ENCODE measurements at places on chromosomes 13 and 19. TPM values are rescaled to one million over a fixed set of nuclear protein-coding genes. Genes with fewer than 3 reads are reported as not detected.
A peak's percentile ranks its signal among the peaks of the same experiment; 100 is the strongest.

DNA sequence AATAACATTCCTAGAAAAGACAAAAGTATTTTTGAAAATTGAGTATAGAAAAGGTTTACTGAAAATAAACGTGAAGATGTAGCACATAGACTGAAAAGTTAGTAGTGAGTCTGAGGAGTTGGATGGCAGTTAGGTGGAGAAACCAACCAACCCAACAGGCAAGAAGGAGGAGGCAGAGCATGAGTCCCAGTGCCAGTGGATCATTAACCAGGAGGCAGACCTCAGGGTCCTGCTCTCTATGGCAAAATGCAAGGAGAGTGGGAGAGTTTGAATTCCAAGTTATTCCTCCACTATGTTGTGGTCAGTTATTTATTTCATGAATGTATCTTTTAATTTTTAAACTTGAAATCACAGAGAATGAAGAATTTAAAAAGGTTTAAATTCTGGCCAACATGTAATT lies 446.4 kb downstream of the GPC6 start:
- no peaks in the 10 kb centered on the region for H3K4me1 ChIP-seq
- H3K36me3 ChIP-seq: no peaks in the 10 kb centered on the region
- H3K4me3 ChIP-seq: no peak overlapping the region

DNA sequence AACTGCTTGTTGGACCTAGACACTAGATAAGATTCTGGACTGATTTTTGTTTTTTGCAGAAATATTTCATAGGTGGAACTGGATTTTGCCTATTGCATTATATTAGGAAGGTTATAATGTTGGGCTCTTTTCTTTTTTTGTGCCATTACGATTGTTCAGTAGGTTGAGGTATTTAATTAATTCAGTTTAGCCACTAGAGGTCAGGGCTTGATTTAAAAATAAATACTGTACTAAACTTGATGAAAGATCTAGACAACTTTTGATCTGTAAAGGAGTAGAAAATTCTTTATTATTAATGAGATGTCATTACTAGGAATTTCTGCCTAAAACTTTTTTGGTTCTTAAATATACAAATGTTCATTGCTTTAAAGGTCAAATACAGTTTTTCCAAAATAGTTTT lies 15.2 kb upstream of the SUPT20H start:
- H3K27ac ChIP-seq: no peak overlapping the region
- no peaks in the 10 kb centered on the region for H3K36me3 ChIP-seq
- no peaks in the 10 kb centered on the region for H3K4me1 ChIP-seq
- DNase-seq: no peak
- H3K27me3 ChIP-seq: no peaks in the 10 kb centered on the region
- H3K4me3 ChIP-seq: no peak overlapping the region

POLR1G gene
- 2.2 TPM for total RNA-seq

GRCh38 chr13:52599848-52600603 lies 42.2 kb upstream of the HNRNPA1L2 start:
- no peak for DNase-seq
- peaks cover 16% of the 10 kb centered on the region for H3K4me1 ChIP-seq
- no peaks in the 10 kb centered on the region for H3K27me3 ChIP-seq
- no peaks in the 10 kb centered on the region for H3K36me3 ChIP-seq

GRCh38 chr19:6362351-6362801 lies 1.0 kb downstream of the CLPP start:
- DNase-seq: no peak
- H3K4me3 ChIP-seq: peak overlapping the region; percentile 64
- H3K36me3 ChIP-seq: peaks cover 32% of the 10 kb centered on the region
- H3K27me3 ChIP-seq: no peaks in the 10 kb centered on the region
- peaks cover 16% of the 10 kb centered on the region for H3K4me1 ChIP-seq
- H3K27ac ChIP-seq: peak overlapping the region; percentile 87

DNA sequence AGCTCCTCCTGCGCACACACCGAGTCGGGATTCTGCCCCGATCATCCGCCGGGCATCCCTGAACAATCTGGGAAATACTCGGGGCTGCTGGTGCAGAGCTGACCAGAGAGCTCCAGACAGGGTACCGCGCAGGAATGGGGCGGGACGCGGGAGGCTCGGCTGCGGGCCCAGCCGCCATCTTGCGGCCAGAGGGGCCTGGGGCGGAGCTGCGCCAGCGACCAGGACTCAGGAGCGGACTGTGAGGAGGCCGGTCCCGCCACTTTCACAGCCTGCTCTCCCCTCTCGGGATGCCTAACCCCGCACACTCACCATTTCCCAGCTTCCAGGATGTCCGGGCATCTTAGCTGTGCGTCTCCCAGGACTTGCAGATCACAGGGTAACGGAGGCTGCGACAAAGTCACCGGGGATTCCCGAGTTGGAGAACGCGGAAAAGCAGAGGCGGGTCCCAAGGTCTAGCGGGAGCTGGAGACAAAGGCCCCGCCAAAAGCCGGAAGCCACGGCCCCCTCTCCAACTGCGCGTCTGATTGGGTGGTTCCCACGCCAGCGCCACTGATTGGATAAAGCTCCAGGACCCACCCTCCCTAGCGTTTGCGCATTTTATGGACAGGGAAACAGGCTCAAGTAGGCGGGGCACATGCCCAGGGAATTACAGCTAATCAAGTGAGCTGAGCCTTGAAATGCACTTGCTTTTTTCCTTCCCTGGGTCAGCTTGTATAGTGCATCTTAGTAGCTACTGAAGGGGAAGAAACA lies 15.8 kb upstream of the ZNF43 start:
- no peaks in the 10 kb centered on the region for H3K36me3 ChIP-seq
- H3K4me3 ChIP-seq: peak overlapping the region; percentile 77
- H3K27me3 ChIP-seq: no peaks in the 10 kb centered on the region
- H3K27ac ChIP-seq: peak overlapping the region; percentile 55
- H3K4me1 ChIP-seq: peaks cover 21% of the 10 kb centered on the region
- peak; percentile 97 for DNase-seq

DNA sequence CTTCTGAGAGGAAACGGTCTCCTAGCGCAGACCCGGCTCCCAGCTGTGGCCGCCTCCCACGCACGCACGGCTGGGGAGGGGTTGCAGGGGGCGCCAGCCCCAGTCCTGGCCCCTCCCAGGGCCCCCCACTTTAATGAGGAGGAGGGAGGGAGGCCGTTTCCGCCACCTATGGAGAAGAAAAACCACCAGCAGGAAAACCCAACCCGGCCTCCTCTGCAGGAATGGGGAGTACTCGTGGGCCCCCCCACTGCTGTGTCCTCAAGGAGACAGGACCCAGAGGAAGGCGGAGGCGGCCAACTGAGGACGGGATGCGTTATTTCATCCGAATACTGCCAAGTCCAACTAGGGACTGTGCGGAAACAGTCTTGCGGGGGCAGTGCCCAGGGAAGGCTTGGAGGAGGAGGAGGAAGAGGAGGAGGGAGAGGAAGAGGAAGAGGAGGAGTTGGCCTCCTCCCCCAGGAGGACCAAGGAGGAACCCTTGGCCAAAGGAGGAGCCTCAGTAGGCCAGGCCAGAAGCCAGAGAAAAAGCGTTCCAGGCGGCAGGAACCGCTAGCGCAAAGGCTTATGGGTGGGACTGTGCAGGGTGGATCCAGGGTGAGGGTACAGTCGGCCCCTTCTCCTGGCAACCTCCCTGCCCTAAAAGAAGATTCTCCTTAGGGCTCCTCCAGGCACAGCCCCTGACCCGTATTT lies 3.9 kb upstream of the SSBP4 start:
- no peaks in the 10 kb centered on the region for H3K27me3 ChIP-seq
- H3K27ac ChIP-seq: peak overlapping the region; percentile 97
- peak overlapping the region; percentile 66 for H3K4me3 ChIP-seq
- DNase-seq: no peak
- H3K36me3 ChIP-seq: no peaks in the 10 kb centered on the region

DNA sequence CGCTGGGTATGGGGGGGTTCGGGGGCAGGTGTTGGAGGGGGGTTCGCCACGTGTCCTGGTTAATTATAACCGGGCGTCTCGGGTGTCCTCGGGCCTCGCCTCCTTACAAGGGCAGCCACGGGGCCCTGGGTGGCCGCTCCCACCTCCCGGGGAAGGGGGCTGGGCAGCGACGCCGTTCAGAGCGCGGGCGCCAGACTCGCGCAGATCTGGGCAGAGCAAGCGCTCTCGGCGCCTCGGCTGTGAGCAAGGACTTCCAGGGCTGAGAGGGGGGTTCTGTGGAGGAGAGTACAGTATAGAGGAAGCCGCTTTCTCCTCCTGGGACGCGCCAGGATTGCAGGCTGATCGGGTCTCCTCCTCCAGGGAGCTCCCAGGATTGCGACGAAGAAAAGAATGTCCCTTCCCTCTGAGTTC lies 1.0 kb upstream of the CKM start:
- H3K27me3 ChIP-seq: peaks cover 7% of the 10 kb centered on the region
- no peak overlapping the region for H3K27ac ChIP-seq
- H3K36me3 ChIP-seq: no peaks in the 10 kb centered on the region

SYNGR4 gene
- total RNA-seq: not detected

GRCh38 chr13:103556681-103557080 lies 490.5 kb upstream of the SLC10A2 start:
- no peaks in the 10 kb centered on the region for H3K27me3 ChIP-seq
- H3K4me1 ChIP-seq: no peaks in the 10 kb centered on the region
- H3K36me3 ChIP-seq: no peaks in the 10 kb centered on the region
- no peak overlapping the region for H3K4me3 ChIP-seq
- H3K27ac ChIP-seq: no peak overlapping the region
- no peak for DNase-seq

- no peak overlapping the region for H3K27ac ChIP-seq
- H3K4me3 ChIP-seq: no peak overlapping the region
- DNase-seq: no peak
- H3K36me3 ChIP-seq: no peaks in the 10 kb centered on the region
- H3K27me3 ChIP-seq: no peaks in the 10 kb centered on the region
Measured at GRCh38 chr13:50531917-50532899, 311.3 kb downstream of the DLEU7 start.

SIGLEC10 gene
- total RNA-seq: 3.7 TPM

DNA sequence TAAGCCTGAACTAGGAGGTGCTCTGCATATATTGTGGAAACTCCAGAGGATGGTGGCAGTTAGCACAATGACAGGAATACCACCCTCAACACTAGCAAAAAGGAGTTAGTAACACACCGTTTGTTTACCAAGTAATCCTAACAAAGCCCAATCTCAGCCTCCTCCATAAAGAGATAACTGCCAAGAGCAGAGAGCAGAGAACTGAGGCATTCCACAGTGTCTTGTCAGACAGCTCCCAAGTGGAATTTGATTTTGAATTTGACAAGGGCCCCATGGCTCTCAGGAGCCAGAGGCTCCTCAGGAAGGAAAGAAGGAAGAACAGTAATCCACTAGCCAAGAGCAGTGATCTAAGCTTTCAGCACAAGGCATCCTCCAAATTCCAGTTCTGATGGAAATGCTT lies 298.6 kb downstream of the DCLK1 start:
- no peaks in the 10 kb centered on the region for H3K27me3 ChIP-seq
- H3K4me1 ChIP-seq: no peaks in the 10 kb centered on the region

All from vagina (tissue), 2 donors.